Hippocampal formation (tissue), 2 donors: ENCODE measurements at places on chromosomes 7 and 10.

DNA sequence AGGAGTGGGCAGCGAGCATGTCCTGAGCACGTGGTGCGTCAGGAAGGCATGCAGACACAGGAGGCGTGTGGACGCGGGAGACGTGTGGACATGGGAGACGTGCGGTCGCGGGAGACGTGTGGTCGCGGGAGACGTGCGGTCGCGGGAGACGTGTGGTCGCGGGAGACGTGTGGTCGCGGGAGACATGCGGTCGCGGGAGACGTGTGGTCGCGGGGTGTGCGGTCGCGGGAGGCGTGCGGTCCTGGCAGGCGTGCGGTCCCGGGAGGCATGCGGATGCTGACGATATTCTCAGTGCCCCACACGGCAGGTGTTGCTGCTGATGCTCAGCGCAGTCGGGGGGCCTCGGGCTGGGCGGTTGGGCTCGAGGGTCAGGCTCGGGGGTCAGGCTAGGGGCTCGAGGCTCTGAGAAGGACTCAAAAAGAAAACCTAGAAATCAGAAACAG is 94.2 kb downstream of the NKX6-2 start:
- no peak for DNase-seq

GRCh38 chr7:28222636-28223035 is 42.0 kb upstream of the JAZF1 start:
- DNase-seq = no peak

GRCh38 chr7:158544708-158545107 is 42.9 kb downstream of the PTPRN2 start:
- no peak for DNase-seq

DNA sequence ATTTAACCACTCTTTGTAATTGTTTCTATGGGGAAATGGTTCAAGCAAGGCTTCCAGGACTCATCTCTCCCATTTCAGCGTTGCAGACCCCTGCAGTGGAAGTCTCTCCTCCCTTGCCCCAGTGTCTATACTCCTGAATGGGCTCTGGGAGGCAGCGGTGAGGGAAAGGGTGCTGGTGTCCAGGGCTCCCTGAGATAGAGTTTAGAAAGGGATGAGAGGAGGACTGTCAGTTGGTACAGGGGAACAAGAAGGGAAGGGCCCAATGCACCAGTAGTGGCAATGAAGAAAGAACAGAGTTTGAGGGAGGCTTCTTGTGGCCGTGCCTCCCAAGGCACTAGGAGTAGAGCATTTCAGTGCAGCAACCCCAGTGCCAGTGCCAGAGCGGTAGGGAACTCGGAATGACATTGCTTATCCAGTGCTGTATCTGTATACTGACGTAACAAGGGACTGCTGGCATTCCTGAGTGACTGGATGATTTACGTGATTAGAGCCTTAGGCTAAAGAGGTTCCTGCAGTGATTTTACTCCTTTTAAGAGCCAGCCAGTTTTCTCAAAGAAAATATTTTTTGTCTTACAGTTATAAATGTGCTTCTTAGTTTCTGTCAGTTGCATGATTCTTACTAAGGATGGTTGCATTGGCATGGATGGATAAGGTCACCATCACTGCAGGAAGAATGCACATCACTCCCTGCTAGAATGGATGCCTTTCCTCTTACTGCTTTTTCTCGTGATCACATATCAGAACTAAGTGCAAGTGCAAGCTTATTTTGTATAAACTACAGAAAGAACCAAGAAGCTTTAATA is 28.0 kb downstream of the PRPF18 start:
- no peak for DNase-seq
